CD4-positive, alpha-beta T cell treated with Interleukin-2 at 100 ng/mL for 4 hours (primary cell): ENCODE measurements at places on chromosomes 4 and X.

GRCh38 chr4:172173206-172173605, 360.0 kb downstream of the GALNTL6 start:
- DNase-seq, result no peak

DNA sequence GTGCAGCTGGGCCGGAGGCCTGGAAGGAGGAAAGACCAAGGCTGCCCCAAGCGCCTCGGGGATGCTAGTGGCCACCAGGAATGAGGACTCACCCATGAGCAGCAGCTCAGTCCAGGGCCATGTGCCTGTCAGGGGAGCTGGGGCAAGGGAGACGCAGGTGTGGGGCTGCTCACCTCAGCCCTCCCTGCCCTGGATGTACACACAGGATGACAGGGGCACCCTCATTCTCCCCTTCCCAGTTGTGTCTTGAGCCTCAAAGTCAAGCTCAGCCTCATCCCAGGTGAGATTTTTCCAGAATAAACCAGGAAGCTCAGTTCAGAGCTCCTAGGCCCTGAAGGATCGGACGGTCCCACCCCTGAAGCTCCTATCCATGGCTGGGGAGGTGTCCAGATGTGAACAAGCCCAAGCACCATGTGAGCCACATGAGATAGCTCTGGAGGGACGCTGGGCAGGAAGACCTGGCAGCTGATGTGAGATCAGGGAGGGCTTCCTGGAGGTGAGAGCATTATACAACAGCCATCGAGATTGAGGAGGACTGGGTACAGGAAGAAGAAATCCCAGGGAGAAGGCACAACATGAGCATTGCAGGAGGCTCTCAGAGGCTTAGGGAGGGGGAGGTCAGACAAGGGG, 23.0 kb downstream of the HTRA3 start:
- DNase-seq, result no peak

- DNase-seq, result no peak
Observed at GRCh38 chr4:146510942-146511341, 10.8 kb downstream of the SLC10A7 start.

DNA sequence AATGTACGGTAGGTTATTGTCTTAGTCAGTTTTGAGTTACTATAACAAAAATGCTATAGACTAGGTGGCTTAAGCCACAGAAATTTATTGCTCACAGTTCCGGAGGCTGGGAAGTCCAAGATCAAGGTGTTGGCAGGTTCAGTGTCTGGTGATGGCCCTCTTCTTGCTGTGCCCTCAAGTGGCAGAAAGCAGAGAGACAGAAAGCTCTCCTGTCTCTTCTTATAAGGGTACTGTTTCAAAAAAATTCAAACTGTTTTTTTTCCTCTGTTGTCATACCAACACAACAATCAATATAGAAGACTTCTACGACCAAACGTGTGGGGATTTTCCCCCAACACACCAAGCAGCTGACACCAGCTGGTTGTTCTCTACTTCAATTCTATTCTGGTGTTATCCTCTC, 53.4 kb downstream of the ADGRG4 start:
- no peak for DNase-seq

- no peak for DNase-seq
Observed at GRCh38 chr4:137125011-137125410, 407.3 kb downstream of the PCDH18 start.

DNA sequence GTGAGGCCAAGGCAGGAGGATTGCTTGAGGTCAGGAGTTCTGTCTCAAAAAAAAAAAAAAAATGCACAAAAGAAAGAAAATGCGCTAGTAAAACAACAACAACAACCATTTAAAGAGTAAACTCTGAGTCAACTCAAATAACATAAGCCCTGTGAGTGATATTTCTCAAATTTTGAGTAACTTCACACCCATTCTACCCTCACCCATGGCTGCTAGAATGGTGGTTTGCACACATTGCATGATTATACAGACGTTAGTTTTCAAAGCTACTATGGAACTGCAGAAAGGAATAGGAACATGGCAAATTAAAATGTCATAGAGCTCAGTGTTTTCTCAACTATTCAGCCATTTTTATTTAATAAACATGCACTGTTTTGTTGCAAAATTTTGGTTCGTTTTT, 145.9 kb downstream of the OPHN1 start:
- DNase-seq, result no peak

GRCh38 chr4:25913056-25913850, 767 bp upstream of the SMIM20 start:
- peak; percentile 34 for DNase-seq
